ENCODE measurements at places on chromosomes 5 and 9.

- no peak for DNase-seq
These were observed 136.2 kb downstream of the MPDZ start for GRCh38 chr9:13143281-13143680.

DNA sequence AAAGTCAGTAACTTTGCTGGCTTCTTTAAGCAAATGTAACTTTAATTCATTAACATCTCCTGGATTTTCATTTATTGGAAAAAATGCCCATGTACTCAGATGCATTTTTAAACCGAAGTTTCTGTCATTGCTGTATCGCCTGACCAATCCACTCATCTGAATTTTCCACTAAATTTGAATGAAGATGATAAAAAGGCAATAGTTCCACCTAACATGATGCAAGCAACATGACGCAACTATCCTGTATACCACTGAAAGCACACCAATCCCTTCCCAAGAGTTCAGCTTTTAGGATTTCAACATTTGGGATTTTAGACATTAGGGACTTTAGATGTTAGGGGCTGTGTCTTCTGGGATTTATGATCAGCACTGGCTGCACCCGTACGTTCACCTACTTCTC, 215.6 kb downstream of the KIF4B start:
- DNase-seq = no peak

DNA sequence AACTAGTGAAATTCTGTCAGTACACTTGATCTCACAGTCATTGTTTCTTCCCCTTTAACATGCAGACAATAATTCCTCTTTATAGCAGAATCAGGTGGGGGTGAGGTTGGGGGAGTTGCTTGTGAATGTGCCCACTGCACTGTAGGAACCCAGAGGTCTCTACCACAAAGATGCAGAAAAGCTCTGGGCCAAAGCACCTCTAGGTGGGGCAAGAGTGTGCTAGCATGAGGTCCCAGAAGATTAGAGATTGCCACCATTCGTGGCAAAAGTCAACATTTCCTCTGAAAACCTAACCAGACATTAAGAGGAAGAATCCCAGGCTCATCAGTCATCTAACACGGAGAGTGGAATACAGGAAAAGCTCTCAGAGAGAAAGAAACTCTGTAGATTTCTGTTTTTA, 74.5 kb downstream of the PTCD2 start:
- DNase-seq = no peak

- no peak for DNase-seq
These were observed 60.3 kb upstream of the EPB41L4B start for GRCh38 chr9:109381011-109381729.

DNA sequence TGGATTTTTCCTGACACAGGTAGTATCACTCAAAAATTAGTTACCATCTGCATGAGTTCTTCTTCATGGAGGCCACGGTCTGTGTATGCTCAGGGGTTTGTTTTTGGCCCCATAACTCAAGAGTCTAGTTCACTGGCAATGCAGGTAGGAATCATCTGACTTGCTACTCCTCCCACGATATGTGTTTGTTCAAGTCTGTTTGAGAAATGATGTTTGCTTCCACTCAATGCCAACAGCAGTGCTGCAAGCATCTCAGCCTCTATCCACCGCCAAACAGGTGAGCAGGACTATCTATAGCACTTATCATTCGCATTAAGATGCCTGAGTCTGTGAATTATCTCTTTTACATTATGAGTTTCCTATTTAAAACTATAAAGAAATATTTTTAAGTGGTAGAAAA, 264.8 kb upstream of the PTGER4 start:
- no peak for DNase-seq

GRCh38 chr5:15495026-15495425, 5.0 kb upstream of the FBXL7 start:
- DNase-seq = no peak

DNA sequence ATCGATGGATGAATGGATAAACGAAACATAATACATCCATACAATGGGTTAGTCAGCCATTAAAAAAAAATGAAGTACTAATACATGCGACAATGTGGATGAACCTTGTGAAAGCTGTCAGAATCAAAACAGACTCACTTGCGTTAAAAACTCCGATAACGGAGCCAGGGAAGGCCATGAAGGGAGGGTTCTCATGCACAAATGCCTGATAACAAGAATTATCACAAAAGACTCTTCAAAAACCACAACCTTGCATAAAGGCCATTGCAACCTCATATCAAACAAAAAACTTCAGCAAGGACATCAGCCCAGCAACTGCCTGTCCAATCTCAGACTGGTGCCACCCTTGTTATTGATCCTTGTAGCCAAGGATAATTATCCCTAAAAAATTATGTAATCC, 13.7 kb downstream of the ERMP1 start:
- DNase-seq = no peak

DNA sequence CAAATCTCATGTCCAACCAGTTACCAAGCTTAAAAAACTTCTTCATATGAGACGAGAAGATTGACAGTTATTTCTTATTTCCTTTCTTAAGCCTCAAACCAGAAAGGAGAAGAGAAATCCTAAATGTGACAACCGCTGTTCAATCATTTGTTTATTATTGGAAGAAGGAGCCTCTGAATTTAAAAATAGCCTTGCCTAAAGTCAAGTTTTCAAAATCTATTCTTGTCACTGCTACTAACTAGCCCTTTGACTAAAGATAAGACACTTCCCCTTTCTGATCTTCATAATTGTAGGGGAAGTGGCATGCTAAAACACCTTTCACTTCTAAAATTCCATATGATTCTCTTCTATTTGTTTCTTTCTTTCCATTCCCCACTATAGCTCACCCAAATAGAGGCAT, 106.2 kb upstream of the EMB start:
- DNase-seq = no peak

DNA sequence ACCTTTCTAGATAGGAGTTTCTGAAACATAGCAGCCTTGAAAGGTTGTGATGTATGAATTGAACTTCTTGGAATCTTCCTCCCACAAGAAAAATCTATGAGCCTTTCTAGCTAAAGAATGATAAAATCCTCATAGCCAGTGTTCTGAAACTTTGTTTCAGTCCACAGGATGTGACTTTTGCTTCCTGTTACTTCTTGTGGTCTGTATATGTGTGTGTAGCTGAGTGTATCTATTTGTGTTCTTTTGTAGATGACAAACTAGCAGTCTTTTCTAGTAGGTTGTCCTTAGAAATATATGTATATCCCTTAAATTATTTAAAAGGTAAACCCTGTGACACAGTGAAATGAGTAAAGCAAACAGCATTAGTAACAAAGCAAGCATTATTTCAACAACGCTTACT, 188.8 kb downstream of the MRPS30 start:
- DNase-seq = no peak

GRCh38 chr5:78518365-78519197, 130.0 kb downstream of the LHFPL2 start:
- DNase-seq = no peak

DNA sequence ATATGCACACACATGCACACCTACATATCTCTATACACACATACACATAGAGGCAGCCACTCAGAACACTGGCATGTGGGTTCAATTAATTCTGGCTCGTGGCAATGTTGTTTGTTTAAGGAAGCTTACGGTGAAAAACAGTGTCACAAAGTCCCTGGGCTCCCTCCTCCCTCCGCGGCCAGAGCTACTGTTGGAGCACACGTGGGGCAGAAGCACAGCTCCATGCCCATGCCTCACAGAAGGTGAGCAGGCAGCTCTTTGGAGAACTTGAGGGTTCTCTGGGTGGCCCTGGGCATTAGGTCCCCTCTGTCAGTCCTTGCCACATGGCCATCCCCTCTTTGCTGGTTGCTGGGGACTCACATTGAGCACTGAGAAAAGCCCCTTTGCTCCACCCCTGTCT, 107.5 kb downstream of the GADD45G start:
- DNase-seq = no peak

- no peak for DNase-seq
These were observed 155.8 kb upstream of the RAI14 start for GRCh38 chr5:34500236-34500847.

- DNase-seq = peak; percentile 78
These were observed 15.7 kb downstream of the TMEM8B start for GRCh38 chr9:35844628-35845270.

DNA sequence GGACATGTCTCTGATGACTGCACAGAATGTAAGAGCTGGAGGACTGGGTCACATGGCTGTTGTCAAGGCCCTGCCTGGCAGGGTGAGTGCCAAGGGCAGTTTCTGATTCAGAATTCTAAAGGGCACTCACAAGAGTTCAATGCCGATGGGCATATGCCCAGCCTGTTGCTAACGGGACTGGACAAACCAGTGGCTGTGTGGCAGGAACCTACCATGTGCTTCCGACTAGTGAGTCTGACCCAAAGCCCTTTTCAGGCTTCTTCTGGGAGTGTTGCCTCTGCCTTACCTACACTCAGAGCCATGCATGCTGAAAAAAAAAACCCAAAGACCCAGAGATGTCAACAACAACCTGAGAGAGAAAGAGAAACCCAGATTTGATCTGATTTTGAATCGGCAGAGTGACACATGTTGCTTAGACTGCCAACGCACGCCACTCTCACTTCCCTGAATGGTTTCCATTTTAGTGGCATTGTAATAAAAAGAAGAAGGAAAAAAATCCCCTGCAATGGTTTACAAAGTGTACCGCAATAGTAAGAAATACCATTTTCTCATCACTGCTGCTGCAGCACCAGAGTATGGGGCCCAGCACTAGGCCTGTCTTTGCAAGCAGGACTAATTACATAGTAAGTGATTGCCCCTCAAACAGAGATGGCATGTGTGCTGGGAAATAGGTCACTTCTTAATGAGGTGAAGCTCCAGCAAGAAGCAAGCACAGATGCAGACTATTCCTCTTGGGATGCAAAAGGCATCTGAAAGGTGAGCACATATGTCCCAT, 194.3 kb downstream of the PALM2AKAP2 start:
- DNase-seq = no peak

GRCh38 chr9:70630971-70631370, 216.5 kb upstream of the KLF9 start:
- DNase-seq = no peak

DNA sequence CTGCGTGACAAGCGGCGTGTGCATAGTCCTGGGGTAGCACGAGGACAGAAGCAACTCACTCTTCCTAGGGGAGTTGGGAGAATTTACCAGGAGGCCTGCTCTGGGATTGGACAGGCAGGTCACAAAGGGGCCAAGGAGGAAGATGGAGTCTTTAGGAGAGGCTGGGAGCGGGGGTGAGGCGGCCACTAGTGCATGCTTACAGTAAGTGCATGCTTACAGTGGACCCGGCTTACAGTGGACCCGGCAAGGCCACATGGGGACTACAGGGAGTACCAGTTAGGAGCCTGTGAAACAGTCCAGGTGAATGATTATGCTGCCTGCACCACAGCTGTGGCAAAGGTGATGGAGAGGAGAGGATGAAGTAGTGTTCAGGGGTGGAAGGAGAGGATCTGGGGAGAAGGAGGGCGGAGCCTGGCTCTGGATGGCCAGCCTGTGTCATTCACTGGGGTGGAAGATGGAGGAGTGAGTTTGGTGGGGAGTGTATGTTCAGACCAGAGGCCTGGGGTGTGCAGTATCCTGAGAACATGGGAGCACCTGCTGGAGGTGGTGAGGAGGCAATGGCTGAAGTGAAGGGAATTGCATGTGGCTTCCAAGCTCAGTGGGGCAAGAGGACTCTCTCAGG, 78.7 kb downstream of the CRB2 start:
- no peak for DNase-seq

- DNase-seq = no peak
These were observed 428.4 kb upstream of the MPDZ start for GRCh38 chr9:13707612-13708576.

- DNase-seq = no peak
These were observed 5.7 kb upstream of the SMC2 start for GRCh38 chr9:104088416-104088815.

DNA sequence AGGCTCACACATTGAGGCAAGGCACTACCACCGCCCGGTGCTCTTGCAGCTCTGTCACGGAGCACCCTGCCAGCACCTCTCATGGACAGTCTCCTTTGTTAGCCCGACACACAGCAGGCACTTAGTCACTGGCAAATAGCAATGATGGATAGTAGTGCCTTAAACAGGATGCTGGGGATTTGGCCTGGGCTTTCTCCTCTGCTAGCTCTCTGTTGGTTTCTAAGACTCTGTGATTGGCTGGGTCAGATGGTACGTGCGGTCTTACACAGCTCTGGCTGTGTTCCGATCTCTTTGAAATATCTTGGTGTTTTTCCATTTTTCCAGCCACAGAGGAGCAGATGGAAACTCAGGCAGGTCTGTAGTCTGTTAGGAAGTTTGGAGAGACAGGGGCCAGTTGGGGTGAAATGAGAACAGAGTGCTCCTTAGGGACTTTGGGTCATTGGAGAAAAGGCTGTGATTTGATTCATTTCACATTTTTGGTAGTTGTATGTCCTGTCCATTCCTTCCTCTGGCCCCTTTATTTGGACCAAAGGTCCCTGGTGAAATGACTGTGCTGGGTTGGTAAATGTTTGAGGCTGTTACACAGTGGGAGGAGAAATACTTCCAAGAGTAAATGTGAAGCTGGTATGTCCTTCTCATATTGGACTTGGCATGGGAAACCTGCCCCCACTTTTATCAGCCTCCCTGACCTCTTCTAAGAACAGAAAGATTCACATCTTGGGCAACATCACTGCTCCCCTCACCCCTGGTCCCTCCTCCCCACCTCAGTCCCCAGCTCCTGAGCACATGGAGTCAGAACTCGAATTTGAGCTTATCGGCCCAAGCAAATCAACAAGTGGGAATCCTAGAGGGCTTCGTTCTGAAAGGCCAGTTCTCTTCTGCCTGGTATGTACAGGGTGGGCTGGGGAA, 3.4 kb downstream of the SMIM3 start:
- DNase-seq = no peak

GRCh38 chr9:135344915-135345500, 134.6 kb upstream of the PPP1R26 start:
- DNase-seq = no peak

DNA sequence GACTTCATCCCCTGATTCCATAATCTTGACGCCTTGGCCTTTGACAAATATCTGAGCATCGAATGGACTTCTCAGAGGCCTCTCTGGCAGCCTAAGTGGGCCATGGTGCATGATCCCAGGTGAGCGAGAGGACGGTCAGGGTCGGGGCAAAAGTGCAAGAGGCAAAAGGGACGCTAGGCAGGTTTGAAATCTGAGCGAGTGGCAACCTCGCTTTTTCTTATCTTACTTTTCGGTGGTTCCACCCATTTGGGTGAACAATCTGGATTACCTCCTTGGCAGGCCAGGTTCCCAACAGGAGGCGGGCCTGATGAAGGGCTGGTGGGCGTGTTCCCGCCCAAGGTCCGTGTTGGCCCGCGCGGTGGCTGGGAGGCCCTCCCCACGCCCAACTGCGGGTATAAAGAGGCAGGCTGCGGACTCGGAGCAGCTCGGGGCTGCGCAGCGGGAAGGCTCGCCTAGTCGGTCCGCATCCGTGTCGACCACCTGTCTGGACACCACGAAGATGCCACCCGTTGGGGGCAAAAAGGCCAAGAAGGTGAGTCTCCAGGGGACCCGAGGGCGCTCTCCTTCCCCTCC, at the start of gene BHMT:
BHMT (plus strand) TSS at position 423 of the 573 bp plus-strand sequence; CDS start at position 500, 77 bp downstream.
- no peak for DNase-seq

GRCh38 chr5:84411832-84412605, 27.3 kb upstream of the EDIL3 start:
- no peak for DNase-seq

- no peak for DNase-seq
These were observed 781 bp upstream of the COL23A1 start for GRCh38 chr5:178590924-178591423.
